ENCODE measurements at places on chromosomes 1 and 21. TPM values are rescaled to one million over a fixed set of nuclear protein-coding genes. Genes with fewer than 3 reads are reported as not detected.

The SERPINC1 gene
- polyA plus RNA-seq = 0.54 TPM

The ELAVL4 gene
- 25.1 TPM for polyA plus RNA-seq

DNA sequence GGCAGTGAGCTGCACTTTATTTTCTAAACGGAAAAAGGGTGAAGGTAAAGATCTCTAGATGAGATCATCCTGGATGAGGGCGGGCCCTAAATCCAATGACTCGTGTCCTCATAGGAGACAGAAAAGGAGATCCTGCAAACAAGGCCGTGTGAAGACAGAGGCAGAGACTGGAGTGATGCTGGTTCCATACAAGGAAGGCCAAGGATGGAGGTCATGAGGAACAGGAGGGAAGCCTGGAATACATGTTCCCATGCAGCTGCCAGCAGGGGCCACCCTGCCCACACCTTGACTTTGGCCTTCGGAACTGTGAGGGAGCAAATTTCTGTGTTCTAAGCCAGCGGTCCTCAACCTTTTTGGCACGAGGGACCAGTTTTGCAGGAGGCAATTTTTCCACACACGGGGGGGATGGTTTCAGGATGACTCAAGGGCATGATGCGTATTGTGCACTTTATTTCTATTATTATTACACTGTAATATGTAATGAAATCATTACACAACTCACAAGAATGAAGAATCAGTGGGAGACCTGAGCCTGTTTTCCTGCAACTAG, 94.3 kb downstream of the PSMG1 start:
- DNase-seq = no peak

GRCh38 chr1:32761253-32761877, 55.8 kb downstream of the YARS1 start:
- peak; percentile 46 for DNase-seq

GRCh38 chr1:151838222-151839081, 1.2 kb downstream of the C2CD4D start:
- no peak for DNase-seq

DNA sequence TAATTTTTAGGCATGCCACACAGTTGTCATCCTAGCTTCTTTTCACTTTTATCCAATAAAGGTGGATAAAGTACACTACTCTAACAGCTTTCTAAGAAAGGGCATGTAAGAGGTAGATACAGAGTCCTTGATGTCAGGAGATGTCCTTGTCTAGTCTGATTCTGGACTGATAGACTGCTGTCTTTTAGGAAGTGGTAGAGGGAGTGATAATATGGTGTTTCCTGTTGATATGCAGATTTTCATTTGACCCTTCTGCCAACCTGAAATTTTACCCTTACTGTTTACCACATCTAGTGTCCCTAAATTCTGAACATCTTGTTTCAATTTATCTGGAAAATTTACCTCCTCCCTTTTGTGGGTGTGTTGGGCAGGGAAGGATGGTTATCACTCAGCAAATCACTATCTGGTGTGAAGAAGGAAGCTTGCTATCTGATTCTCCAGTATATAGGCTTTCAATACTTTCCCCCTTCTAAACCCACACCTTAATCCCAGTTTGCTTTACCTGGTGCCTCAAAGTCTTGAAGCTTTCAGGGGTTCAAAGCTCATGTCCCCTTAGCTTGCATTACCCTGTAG, 354.9 kb upstream of the SNX7 start:
- DNase-seq = no peak

- no peak for DNase-seq
Measured at GRCh38 chr1:28644494-28644893, 1.6 kb upstream of the TAF12 start.

GRCh38 chr1:197771904-197772556, 3.2 kb downstream of the DENND1B start:
- DNase-seq = peak; percentile 75

DNA sequence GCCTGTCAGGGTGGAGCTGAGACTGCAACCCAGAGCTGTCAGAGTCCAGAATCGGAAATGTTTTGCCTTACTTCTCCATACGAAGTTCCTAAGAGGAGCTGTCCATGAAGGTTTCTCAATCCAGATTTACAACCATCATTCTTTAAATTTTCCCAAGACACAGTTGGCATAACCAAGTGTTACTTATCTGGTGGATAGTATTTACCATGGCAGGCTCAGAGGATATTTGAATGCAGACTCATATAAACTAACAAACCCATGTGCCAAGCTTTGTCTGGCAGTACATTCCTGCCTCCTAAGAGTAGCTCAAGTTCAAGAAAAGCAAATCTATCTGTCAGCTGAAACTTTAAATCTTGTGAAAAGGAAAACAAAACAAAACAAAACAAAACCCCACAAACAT, 267.9 kb downstream of the ZNF326 start:
- DNase-seq = no peak

- no peak for DNase-seq
Measured at GRCh38 chr21:20998886-20999285, 677 bp downstream of the NCAM2 start.

DNA sequence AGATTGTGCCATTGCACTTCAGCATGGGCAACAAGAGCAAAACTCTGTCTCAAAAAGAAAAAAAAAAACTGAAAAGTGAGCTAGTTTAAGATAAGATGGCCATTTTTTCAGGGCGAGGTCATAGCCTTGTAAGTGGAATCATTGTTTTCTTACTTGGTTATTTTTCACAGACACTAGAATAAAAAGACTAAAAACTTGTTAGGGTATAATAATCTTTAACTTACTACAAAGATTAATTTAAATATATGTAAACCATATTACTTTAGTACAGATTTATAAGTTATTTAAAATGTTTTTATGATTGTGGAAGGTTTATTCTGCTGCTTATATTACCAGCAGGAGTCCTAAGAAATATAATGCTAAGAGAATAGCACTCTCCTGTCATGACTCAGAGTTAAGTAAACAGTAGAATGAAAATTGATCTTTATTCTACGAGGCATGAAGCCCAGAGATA, 23.5 kb downstream of the ANGPTL1 start:
- peak; percentile 5 for DNase-seq

Measured in large intestine (tissue), 12 donors.